ENCODE measurements at places on chromosomes 7 and 10.

GRCh38 chr10:14179251-14179650, 151.5 kb downstream of the FRMD4A start:
- DNase-seq, result no peak

- DNase-seq, result peak; percentile 95
Measured at GRCh38 chr10:112183329-112184051, at the start of gene GPAM. Gene GPAM, minus strand, starts transcription at chr10:112183765. Its CDS starts 1,981 bp downstream, at chr10:112181784.

- DNase-seq, result peak; percentile 67
Measured at GRCh38 chr10:34994565-34995142, 95.5 kb downstream of the CUL2 start.

- no peak for DNase-seq
Measured at GRCh38 chr7:108017776-108018151, 14.8 kb upstream of the LAMB1 start.

DNA sequence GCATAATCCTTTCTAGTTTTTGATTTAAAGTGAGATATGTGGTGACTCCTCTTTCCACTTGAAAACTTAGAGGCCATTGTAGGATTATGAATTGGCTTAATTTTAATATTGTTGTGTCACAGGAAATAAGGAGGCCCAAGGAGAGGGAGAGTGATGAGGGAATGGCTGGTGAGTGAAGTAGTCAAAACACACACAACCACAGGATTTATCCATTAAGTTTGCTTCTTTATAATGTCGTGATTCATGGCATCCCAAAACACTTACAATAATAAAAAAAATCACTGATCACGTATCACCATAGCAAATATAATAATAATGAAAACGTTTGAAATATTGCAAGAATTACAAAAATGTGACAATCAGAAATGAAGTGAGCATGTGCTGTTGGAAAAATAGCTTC, 1215.5 kb upstream of the LRRTM3 start:
- no peak for DNase-seq

DNA sequence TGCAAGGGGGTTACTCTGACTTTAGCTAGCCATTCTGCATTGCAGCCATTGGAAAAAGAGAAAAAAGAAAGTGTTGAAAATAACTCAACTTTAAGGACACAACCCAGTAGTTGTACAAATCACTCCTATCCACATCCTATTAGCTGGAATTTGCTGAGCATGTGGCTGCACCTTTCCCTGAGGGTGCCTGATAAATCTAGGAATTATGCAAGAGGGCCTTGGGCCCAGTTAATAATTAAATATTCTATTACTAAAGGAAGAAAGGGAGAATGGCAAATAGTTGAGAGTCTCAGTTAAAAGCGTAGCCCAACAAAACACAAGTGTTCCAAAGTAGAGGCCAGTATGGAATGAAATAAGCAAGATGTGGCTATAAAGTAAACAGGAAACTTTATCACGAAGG, 200.9 kb upstream of the CNTNAP2 start:
- DNase-seq, result no peak

GRCh38 chr10:29949411-29950011, 109.9 kb downstream of the JCAD start:
- DNase-seq, result no peak

- no peak for DNase-seq
Measured at GRCh38 chr7:94848531-94848930, 58.9 kb upstream of the PPP1R9A start.

DNA sequence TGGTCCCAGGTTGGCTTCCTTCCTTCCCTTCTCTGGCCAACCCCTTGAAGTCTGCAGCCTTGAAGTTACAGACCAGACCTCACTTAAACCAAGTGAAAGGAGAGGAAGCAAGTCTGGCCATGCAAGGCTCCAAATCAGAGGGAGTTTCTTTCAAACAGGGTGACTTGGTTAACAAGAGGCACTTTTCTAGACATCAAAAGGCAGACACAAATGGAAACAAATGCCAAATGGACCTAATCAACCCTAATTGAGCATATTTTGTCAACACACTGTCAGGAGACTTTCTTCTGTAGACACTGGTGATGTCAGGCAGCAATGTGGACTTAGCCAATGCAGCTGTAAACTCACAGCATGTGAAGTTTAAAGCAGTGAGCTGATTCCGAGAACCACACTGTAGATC, 282.7 kb upstream of the FZD8 start:
- DNase-seq, result no peak

GRCh38 chr7:106583100-106583499, 77.9 kb downstream of the CCDC71L start:
- DNase-seq, result no peak

DNA sequence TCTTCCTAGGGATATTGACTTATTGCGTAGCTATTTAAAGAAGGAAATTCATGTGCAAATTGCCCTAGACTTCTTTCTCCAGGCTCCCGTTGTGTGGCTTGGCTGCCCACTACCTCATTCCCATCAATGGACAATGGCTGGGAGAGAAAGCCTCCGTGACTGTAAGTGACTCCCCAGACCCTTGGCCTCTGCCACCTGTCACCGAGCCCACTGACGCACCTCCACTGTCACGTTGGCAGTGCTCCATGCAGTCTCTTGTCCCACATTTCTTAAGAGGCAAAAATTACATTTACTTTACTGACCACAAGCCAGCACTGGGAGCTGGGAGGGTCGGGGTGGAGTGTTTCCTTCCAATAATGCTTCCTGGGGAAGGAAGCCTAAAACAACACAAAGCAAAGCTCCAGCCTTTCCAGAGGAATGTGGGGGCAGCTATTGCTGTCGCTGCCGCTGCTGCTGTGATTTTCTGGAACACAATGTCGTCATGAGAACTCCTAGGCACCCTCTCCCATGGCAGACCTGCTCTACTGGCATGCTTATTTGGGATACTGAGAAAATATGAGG, 89.7 kb upstream of the STEAP1B start:
- no peak for DNase-seq

DNA sequence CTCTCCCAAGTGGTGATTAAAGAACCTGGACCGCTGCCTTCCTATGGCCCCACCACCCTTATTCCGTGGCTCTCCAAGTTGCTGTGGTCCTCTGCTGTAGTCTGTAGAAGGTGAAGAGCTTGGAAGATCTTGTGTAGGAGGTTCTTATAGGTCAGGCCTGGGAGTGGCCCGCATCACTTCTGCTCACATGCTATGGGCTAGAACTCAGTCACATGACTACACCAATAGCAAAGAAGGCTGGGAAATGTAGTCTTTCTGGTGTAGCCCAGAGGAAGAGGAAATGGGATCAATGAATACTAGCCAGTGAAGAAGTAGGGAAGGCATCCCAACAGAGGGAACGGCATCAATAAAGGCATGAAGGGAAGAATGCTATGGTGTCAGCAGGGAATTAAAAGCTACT, 41.3 kb upstream of the AOAH start:
- DNase-seq, result no peak

DNA sequence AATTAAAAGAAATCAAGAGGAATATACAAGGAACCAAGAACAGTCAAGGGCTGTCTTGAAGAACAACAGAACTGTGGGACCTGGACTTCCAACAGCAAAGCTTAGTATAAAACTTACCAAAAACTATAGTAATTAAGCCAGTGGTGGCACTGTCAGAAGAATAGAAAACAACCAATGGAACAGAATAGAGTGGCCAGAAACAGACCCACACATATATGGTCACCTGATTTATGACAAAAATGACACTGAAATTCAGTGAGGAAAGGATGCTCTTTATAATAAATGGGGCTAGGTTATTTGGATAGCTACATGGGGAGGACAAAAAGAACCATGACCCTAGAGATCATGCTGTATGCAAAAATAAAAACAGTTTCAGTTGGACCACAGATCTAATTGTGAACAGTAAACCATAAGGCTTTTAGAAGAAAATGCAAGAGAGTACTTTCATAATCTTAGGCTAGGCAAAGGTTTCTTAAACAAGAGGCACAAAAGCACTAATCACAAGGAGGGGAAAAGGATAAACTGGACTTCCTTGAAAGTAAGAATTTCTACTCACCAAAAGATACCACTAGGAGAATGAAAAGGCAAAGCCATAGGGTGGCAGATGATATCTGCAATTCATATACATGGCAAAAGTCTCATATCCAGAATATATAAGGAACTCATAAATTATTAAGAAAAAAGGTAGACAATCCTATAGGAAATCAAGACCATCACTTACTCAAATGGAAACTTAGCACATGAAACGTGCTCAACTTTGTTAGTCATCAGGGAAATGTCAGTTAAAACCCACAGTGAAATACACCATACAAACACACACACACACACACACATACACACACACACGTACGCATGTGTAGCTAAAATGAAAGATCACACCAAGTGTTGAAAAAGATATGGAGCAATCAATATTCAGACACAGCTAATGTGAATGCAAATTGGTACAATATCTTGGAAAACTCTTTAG, 20.8 kb downstream of the HYCC1 start:
- no peak for DNase-seq

DNA sequence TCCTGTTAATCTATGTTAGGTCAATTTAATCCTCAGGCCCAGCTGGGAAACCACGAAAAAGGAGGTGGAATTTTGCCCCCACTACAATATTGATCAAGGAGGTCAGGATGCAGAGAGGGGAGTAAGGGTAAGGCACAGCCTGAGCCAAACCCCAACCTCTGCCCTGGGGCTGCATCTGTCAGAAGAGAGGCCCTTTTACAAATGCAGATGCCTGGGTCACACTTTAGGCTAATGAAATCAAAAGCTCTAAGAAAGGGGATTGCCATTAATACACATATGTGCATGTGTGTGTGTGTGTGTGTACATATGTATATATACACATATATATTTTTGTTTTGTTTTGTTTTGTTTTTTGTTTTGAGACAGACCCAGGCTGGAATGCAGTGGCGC, 25.5 kb upstream of the TRUB1 start:
- no peak for DNase-seq

DNA sequence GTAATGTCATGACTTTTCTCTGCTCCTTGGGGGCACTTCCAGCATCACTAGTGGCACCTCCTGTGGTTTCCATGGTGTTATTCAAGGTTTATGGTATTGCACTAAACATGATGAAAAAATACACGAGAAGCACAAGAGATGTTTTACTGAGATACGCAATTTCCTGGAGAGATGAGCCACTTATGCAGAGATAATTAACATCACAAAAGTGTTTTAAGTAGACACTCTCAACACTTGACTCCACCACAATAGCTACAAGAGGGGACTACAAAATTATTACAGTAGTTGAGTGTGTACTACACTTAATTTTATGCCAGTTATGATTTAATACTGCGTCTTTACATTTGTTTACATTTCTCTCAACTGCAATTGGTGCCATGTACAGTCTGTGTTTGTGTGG, 906.7 kb downstream of the DNAJB9 start:
- no peak for DNase-seq

GRCh38 chr7:6271060-6271658, 1.3 kb downstream of the CYTH3 start:
- DNase-seq, result no peak

- no peak for DNase-seq
Measured at GRCh38 chr10:71957546-71958275, 6.5 kb upstream of the CHST3 start.

DNA sequence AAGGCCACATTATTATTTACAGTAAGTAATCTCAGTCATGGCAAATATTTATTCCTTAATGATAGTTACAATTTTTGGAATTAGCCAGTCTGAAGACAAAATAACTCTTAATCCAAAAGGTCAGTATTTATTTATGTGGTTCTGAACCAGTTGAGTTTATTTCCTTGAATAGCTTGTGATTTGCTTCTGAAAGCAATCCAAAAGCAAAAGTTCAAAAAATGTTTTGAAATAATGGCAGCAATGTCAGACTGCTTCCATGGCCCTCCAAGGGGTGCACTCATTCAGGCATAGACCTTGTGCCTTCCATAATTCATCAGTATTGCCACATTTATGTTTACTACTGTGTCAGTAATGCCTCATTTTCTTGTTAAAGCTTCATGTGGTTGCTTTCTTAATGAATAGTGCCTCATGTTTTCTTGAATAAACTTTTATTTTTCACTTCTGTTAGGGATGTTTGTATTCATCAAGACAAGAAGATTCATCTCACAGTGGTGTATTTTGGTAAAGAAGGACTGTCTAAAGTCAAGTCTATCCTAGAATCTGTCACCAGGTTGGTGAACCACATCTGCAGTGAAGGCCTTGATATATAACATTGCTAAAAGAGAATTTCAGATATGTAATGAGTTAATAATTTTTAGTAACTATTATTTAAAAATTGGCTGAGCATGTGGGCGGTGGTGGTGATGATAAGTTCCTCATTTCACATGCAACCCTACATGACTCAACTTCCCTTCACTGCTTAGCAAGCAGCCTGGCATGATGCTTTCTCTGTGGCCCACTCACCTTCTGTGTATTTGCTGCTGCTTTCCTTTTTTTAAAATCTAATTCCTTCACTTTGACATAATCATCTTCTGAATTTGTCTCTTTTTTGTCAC, 22.0 kb downstream of the CSGALNACT2 start:
- no peak for DNase-seq

- DNase-seq, result no peak
Measured at GRCh38 chr10:31157123-31158010, 125.7 kb upstream of the ZNF438 start.

DNA sequence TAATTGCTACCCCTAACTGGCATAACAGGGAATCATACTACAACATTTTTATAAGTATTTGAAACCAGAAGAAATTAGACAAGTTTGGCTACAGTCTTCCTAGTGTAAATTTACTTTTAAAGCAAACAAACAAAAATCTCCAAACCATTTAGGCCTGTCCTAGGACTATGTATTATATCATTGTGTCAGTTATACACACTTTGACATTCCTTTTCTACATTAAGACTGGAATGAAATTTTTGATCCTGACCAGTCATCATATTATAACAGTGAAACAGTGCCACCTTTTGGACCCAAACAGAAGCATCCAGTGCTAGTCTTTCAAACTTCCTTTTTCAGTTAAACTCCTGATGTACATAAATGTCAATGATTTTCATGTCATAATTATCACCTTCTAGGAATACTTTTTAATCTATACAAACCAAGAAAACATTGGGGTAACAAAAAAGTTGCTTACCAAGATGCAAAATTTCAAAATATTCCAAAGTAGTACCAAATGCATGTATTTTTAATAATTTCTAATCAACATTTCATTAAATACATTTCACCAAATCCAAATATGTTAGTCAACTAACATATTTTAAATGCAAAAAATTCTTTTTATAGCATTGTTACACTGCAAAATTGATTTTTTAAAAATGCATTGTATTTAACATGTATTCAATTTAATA, 75.7 kb downstream of the IMMP2L start:
- no peak for DNase-seq

DNA sequence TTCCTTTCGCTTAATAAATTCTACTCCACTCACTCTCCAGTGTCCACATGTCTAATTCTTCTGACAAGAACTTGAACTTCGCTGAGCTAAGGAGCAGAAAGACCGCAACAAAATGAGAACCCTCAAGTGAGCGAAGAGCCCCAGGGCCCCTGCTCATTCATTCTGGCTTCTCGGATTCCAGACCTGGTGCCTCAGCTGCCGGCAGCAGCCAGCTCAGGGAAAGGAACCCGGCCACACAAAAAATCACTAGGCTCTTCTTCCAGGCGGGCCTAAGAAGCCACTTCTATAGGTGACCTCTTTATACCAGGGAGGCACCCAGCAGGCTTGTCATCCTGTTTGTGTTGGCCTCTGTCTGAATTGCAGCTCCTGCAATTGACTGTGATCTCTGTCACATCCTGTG, 33.3 kb downstream of the OTUD1 start:
- DNase-seq, result no peak

- DNase-seq, result no peak
Measured at GRCh38 chr10:128122931-128123330, 3.3 kb downstream of the MKI67 start.

GRCh38 chr10:96991313-96991841, 159.3 kb downstream of the LCOR start:
- DNase-seq, result no peak

Data from WERI-Rb-1 (cell line).